ENCODE measurements at places on chromosomes 1 and 21.

GRCh38 chr21:42264245-42265195 lies 45.6 kb downstream of the ABCG1 start:
- no peak for DNase-seq

GRCh38 chr1:204894031-204894430 lies 23.4 kb downstream of the NFASC start:
- no peak for DNase-seq

GRCh38 chr1:243346468-243346867 lies 90.6 kb downstream of the SDCCAG8 start:
- DNase-seq: no peak

DNA sequence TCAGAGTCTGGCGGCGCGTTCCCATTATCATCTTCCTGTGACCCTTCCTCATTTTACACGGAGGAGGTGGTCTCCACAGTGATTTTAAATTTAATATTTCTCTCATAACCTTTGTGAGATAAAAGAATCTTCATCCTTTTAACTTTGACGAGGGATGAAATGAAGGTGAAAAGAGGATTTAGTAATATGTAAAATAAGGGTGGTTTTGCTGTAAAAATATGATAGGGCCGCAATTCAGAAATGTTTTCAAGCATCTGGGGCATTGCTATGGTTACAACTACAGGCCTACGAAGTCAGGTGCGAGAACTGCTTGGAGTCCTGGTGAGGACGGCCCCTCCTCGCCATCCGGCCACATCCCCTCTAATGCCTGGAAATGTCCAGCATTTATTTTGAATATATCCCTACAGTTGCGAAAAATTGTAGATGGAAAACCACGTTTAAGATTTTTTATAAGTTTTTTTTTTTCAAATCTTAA lies 422 bp upstream of the RSBN1 start:
- no peak for DNase-seq

- peak; percentile 38 for DNase-seq
These were observed 32.8 kb downstream of the ELK4 start for GRCh38 chr1:205598841-205599668.

- DNase-seq: peak; percentile 25
These were observed 26.1 kb downstream of the MAN1C1 start for GRCh38 chr1:25642574-25643108.

- DNase-seq: no peak
These were observed 5.9 kb upstream of the MARCKSL1 start for GRCh38 chr1:32341971-32342370.

DNA sequence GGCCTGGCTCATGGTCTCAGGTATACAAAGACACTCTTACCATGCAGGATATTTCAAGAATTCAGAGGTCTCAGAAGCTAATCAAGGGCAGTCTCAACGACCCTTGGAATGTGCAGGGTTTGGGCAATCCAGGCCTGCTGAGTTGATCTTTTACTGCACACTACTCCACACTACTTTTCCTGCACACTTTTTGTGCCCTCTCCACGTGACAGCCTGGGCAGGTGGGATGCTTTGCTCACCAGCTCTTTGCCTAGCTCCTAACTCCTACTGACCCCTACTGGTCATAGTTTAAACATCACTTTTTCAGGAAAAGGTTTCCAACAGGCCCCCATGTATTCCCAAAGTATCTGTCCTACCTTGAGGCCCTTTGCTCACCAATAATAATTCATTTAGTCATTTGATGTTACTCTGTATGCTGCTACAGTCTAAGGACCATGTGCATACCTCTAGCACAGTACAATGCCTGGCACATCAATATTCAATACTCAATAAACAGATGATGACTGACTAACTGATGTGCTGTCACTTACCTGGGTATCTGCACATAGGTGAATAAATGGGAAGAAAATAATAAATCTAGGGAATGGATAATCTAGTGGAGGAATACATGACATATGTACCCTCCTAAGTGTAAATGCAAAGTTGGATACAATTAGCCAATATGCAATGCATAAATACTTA lies 9.6 kb downstream of the DUSP23 start:
- DNase-seq: peak; percentile 68

GRCh38 chr1:17852383-17852782 lies 97.2 kb downstream of the ACTL8 start:
- DNase-seq: no peak

DNA sequence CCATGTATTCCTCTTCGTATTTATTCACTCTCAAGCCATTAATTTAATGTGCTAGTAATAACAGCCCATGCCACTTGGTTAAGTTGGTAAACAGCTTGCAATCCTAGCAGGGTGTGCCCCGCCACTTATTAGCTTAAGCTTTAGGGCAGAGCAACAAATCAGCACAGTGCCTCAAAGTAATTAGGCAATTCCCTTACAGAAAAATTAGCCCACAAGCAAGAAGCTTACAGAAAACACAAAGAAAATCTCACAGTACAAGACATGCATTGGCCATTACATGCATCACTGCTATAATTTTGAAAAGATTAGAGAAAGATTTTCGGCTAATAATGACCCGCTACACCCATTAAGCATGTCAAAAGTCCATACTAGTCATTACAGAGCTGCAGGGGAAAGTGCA lies 47.6 kb downstream of the TGFB2 start:
- no peak for DNase-seq

DNA sequence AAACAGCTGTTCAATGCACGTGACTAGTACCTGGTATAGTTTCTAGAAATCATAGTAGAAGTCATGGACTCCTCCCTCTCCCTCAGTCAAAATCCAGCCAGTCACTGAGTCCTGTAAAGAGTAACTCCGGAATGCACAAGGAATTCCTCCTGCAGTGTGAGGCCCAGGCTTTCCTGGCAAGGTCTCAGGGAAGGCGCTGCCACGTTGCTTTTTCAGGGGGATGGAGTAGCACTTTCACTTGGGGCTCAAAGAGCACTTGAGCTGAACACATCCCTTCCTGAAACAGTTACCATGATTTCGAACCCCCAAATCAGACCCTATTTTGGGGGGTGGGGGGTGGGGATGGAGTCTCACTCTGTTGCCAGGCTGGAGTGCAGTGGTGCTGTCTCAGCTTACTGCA lies 26.4 kb upstream of the LRRC8D start:
- DNase-seq: no peak

GRCh38 chr1:3159996-3160395 lies 91.0 kb downstream of the PRDM16 start:
- no peak for DNase-seq

- no peak for DNase-seq
These were observed 610 bp downstream of the COL6A2 start for GRCh38 chr21:46098303-46099141.

- no peak for DNase-seq
These were observed 9.4 kb downstream of the KDM5B start for GRCh38 chr1:202798792-202799331.

GRCh38 chr1:197814306-197814705 lies 39.0 kb upstream of the DENND1B start:
- DNase-seq: no peak

DNA sequence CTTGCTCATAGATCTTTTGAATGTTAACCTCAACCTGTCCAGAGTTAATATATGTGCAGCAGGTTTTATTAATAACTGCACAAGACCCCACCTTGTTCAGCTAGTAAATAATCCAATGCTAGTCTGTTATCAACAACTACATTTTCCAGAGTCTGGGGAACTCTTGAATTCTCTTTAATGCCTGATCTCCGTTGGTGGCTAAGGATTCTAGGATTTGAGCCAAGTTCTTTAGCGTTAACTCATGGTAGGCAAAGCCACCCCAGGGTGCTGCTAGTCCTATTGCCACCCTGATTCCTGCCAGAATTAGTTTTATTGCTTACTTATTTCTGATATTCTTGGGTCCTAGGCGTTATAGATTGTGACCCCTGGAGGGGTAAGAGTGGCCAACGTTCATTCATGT lies 12.8 kb downstream of the BACE2 start:
- DNase-seq: no peak

DNA sequence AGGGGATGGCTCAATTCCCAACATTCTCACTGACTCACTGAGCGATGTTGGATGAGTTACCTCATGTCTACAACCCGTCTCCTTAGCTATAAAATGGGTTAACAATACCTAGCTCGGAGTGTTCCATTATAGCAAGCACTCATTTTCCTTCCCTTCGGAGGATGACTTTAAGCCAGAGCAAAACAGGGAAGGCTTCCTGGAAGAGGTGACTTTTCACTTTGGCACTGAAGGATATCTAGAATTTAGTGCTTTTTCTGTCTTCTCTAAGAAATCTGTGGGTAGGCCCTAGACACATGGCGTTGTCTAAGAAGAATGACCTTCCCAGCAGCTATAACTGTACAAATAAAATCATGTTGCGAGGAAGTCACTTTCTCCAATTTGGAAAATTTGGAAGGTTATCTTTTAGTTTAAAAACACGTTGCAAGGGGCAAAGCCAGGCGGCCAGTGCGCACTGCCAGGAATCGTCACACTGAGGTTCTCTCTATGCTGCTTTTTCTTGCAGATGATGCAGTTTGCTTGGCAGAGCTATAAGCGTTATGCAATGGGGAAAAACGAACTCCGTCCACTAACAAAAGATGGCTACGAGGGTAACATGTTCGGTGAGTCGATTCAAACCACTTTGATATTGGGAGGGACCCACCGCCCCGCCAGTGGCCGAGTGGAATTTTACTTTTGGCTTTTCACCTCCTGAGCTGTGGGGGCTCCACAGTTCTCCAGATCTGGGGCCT lies 69.5 kb downstream of the MAN1C1 start:
- DNase-seq: no peak

- no peak for DNase-seq
These were observed 150.9 kb downstream of the PRDM16 start for GRCh38 chr1:3219791-3220467.

- DNase-seq: no peak
These were observed 127.5 kb upstream of the SAMSN1 start for GRCh38 chr21:14673649-14674048.

- no peak for DNase-seq
These were observed 50.3 kb downstream of the SYT2 start for GRCh38 chr1:202659974-202660373.

GRCh38 chr1:64838486-64838885 lies 93.6 kb downstream of the RAVER2 start:
- DNase-seq: no peak

GRCh38 chr21:29909571-29909970 lies 30.2 kb downstream of the GRIK1 start:
- no peak for DNase-seq

DNA sequence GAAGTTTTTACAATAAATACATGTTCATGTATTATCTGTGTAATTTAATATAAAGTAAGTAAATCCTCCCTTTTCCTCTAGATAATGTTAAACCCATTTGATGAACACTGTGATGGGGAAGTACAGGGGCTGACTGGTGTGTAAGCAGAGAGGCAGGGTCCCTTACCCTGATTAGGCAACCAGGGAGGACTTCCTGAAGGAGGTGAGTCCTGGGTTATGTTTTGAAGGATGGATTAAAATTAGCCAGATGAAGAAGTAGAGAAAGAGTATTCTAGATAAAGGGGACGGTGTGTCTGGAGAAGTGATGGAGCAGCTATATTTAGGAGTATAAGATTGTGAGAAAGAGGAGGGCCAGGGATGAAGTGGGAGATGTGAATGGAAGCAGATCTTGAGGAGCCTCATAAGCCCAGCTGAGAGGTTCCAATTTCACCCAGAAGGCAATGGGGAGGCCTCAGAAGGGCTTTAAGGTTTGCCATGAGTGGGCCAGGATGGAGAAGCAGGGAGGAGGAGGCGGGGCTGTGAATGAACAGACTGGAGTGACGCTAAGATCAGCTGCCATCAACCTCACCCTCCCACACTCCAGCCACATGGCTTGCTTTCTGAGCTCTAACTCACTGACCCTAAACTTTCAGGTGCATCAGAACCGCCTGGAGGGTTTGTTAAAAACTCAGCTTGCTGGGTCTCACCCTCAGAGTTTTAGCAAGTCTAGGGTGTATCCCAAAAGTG lies 30.9 kb upstream of the ID3 start:
- peak; percentile 49 for DNase-seq

GRCh38 chr21:37119421-37120218 lies 46.6 kb downstream of the TTC3 start:
- no peak for DNase-seq

- DNase-seq: no peak
These were observed 7.0 kb upstream of the KISS1 start for GRCh38 chr1:204203206-204203767.

DNA sequence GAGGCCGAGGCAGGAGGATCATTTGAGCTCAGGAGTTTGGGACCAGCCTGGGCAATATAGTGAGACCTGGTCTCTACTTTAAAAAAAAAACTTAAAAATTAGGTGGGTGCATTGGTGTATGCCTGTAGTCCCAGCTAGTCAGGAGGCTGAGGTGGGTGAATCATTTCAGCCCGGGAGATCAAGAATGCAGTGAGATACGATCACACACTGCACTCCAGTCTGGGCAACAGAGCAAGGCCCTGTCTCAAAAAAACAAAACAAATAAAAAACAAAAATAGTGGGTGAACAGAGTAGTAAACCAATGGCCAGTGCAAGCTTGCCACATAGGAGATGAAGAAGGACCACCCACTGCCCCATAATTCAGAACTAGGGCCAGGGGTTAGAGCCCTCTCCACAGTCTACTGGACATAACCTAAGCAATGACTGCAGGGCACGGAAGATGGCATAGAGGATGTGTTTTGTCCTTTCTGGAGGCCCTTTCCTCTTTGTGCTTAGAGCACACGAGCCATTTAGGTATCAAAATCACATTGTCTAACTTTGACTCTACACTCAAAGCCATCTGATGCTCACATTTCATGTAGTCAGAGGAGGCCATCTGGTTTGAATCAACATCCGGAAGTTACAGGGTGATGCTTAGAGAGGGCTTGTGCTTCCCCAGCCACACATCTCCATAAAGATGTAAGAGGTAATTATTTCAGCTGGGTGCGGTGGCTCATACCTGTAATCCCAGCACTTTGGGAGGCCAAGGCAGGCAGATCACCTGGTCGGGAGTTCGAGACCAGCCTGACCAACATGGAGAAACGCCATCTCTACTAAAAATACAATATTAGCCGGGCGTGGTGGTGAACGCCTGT lies 12.6 kb downstream of the CD2 start:
- DNase-seq: no peak

- DNase-seq: no peak
These were observed 889.7 kb downstream of the ADGRL2 start for GRCh38 chr1:82690411-82690810.

- peak; percentile 92 for DNase-seq
These were observed 27.2 kb upstream of the TDRD10 start for GRCh38 chr1:154474802-154475201.

GRCh38 chr21:28822486-28823335 lies 170.0 kb downstream of the LTN1 start:
- DNase-seq: no peak

GRCh38 chr1:40204856-40205255 lies 42.9 kb upstream of the TMCO2 start:
- DNase-seq: peak; percentile 5

Measured in suppressor macrophage (primary cell).